Hematopoietic multipotent progenitor cell treated with erythropoietin and hydrocortisone succinate and interleukin-3 and kit ligand, for 4 days (in vitro differentiated cells): ENCODE measurements at places on chromosomes 3 and 15.

DNA sequence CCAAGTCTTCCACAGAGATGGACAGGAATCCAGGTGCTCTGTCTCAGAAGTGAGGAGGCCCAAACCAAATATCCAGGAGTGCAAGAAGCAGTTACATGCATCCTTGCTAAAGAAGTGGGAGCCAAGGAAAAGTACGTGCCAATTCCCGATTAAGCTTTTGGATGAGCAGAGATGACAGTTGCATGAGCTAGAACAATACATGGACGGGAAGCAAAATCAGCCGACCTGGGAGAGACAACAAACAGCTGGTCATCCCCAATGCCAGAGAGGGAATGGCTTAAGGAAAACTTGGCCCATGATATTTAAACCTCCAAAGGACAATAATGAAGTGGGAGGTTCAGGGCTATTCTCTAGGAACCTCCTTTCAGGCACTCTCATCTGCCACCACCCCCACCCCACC, 86.0 kb upstream of the ABHD17C start:
- DNase-seq: no peak

DNA sequence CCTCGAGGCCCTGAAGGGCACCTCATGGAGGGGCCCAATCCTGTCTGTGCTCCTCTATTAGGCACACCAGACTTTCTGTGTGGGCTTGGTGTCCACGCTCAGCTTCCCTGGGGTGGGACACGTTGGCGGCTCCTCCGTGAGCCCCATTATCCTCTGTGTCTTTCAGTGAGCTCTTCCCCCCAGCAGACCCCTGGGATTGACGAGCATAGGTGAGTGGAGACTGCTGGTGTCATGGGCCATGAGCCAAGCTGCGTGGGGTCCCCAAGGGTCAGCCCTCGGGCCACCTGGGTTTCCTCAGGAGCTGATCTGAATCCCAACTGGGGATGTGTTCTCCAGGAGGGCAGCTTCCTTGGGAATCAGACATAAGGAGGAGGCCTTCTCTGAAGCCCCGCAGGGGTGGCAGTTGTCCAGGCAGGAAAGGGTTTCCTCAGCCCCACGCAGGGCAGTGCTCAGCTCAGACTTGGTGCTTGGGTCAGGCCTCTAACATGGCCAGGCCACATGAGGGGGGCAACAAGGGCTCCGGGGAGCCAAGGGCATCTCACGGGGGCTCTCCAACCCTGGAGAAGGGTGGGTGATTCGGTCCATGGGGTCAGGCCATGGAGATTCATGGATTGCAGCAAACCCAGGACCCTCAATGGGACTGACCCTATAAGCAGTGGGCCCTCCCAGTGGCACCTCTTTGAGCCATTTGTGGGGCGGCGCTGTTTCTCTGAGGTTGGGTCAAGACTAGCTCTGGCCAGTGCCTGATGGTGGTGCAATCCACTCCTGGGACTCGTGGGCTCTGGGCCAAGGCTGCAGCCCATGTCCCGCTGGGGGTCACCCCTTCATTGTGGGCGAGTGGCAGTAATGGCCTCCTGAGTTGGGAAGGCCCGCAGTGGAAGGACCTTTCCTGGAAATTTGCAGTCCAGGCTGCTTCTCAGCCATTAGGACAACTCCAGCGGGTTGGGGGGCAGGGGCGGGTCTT, 222.5 kb downstream of the SNRPN start:
- DNase-seq: no peak

- peak; percentile 44 for DNase-seq
These were observed 60.9 kb downstream of the SCN10A start for GRCh38 chr3:38755130-38755529.

GRCh38 chr3:71226565-71227269, 356.8 kb downstream of the FOXP1 start:
- peak; percentile 74 for DNase-seq

DNA sequence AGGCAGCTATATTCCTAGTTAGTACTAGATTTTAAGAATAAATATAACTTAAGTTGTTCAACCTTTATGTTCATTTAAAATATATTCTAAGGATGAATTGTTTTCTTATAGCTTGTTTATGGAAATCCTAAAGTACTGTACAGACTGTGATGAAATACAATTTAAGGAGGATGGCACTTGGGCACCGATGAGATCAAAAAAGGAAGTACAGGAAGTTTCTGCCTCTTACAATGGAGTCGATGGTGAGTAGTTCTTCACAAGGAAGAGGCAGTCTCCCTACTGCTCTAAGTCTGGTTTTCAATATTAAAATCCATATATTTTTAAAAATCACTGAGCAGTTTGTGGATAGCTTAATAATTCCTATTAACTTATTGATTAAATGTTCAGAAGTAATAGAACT, 29.6 kb downstream of the CALML4 start:
- DNase-seq: peak; percentile 44

DNA sequence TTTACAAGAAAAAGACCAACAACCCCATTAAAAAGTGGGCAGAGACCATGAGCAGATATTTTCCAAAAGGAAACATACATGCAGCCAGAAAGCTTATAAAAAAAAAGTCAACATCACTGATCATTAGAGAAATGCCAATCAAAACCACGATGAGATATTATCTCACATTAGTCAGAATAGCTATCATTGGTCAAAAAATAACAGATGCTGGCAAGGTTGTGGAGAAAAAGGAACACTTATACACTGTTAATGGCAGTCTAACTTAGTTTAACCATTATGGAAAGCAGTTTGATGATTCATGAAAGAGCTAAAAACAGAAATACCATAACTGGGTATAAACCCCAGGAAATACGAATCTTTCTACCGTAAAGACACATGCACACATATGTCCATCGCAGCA, 76.3 kb downstream of the SUCNR1 start:
- DNase-seq: no peak

DNA sequence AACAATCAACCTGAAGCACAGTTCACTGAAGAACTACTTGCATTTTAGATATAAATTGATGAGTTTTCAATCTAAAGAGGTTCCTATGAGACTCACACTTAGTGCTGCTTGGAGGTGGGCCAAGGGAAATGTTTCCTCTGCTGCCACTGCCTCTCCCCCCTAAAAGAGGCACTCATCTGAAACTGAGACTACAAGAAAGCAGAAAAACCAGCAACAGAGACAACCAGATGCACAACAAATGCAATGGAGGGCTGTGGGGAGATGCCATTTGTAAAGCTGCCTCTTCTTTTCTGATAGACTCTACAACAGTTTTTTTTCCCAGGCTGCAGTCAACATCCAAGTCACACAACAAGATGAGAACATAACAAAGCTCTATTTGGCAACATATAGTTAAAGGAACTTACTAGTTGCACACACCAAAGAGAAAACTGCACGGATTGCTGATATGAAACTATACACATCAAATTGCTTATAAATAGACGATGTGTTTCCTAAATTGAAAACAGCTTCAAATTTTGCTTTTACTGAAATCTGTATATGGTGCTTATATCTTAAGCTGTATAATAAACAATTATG, 11.0 kb downstream of the TSPAN3 start:
- no peak for DNase-seq

DNA sequence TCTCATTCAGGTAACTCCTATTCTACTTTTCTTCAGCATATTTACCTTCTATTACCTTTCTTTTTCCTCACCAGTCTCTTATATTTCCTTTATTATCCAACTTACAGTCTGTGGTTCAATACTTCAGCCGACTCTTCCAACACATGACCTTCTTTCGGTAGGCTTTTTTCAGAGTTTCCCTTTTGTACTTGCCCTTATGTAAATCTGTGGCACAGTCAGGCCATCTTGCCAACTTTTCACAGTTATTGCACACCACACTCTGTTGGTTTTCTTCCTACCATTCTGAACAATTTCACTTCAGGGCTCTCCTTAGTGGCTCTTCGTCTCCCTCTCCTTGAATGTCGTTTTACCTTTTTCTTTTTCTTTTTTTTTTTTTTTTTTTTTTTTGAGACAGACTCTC, 427.8 kb downstream of the LPP start:
- no peak for DNase-seq

- DNase-seq: no peak
These were observed 364.0 kb downstream of the CNTN6 start for GRCh38 chr3:1456781-1457311.

DNA sequence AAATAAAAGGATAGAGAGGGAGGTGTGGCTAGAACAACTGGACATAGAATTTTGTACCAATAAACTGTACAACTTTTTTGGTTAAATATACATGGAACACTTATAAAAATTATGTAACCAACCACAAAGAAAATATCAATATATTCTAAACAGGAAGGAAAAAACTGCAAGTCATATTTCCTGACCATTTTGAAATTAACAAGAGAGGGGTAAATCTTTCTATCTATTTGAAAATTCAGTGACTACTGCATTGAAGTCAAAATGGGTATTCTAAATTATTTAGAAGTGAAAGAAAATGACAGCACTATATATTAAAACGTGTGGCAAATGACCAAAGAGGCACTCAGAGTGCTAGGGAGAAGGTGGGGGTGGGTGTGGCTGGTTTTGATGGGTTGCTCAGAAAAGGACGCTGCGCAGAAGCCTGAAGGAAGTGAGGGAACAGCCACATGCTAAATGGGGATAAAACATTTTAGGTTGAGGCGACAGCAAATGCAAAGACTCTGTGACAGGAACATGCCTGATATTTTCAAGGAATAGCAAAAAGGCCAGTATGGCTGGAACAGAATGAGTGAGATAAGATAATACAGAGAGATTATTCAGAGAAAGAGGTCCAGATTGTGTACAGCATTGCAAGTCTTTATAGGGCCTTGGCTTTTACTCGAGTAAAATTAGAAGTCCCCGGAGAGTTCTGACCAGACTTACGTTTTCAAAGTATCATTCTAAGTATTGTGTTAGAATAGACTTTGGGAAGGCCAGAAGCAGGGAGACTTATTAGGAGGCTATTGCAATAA, 41.1 kb downstream of the ERICH6 start:
- peak; percentile 35 for DNase-seq

DNA sequence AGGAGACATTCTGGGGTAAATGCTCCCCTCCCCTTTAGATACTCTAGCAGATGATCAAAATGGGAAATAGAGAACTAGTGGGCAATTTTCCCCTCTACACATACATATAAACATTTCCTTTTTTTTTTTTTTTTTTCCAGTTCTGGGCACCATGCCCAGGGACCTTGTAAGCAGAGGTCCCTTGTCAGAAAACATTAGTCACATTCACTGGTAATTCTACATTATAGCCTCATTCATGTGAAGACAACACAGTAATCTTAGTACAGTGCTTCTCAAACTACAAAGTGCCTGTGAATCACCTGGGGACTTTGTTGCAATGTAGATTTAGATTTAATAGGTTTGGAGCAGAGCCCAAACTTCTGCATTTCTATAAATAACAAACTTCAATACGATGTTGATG, 60.1 kb upstream of the ACTC1 start:
- peak; percentile 58 for DNase-seq

DNA sequence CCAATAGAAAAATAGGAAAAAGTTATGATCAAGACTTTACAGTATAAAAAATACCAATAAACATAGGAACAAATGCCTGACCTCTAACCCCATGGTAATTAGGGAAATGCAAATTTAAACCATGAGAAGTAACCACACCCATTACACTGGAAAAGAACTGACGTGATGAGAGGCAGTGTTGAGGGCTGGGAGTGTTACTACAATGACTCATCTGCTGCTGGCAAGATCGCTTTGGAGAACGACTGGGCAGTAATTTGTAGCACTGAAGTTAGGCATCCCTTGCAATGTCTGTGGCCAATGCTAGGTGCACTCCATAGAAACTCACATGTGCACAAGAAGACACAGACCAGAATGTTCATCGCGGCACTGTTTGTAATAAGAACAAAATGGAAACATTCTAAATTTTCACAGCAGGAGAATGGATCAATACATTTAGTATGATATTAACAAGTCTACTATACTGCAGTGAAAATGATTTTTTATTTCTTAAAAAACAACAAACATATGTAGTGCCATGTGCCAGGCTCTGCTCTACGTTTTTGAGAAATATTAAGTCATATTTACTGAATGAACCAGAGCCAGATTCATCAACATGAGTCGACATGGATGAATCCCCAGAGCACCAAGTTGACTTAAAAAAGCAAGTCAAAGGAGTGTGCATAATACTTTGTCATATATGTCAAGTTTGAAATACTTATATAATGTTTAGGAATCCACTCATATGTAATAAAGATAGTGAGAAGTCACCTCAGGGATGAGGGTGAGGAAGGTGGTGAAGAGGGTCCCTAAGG, 37.6 kb upstream of the EPHB3 start:
- DNase-seq: peak; percentile 83

GRCh38 chr3:8824238-8824637, 54.8 kb upstream of the OXTR start:
- no peak for DNase-seq

GRCh38 chr3:150220041-150220440, 188.1 kb upstream of the TSC22D2 start:
- no peak for DNase-seq

- no peak for DNase-seq
These were observed 36.6 kb upstream of the MAGI1 start for GRCh38 chr3:66075281-66075680.

- no peak for DNase-seq
These were observed 51.2 kb downstream of the EPHA6 start for GRCh38 chr3:96865605-96866004.

DNA sequence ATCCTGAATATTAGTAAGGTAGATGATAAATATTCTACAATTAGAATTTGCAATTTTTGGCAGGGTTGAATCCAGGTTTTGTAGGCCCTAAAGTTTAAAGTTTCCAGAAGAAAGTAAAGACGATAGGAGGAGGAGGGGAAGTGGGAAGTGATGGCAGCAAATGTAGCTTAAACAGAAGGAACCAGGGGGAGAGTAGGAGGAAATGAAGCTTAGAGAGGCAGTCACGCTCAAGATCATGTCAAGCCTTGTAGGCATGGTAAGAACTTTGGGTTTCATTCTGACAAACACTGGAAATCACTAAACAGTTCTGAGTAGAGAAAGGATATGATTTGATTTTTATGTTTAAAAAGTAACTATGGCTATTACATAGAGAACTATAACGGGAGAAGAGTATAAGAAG, 63.9 kb downstream of the NR2E3 start:
- DNase-seq: no peak

- DNase-seq: no peak
These were observed 142.8 kb downstream of the NUP210 start for GRCh38 chr3:13277196-13277813.

GRCh38 chr15:38042707-38043445, 108.4 kb downstream of the TMCO5A start:
- DNase-seq: peak; percentile 7

DNA sequence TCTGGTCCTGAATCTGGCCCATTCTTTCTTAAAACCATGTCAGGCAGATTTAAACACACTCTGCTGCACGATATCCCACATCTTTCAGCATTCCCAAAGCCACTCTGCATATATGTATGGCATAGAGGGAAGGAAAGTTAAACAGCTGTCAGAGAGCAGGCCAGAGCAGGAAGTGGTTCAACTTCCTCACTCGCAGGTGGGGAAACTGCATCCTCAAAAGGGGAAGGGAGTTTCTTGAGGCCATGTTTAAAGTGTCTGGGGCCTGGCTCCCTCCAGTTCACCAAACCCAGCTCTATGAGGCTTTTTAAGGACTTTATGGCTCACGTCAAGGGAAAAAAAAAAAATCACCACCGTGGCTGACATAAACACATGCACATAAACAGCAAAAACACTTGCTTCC, 123.1 kb downstream of the OPA1 start:
- peak; percentile 30 for DNase-seq
